ENCODE measurements at places on chromosomes 12 and 14.

GRCh38 chr12:58067610-58068387 is 126.4 kb downstream of the ATP23 start:
- DNase-seq, result no peak

DNA sequence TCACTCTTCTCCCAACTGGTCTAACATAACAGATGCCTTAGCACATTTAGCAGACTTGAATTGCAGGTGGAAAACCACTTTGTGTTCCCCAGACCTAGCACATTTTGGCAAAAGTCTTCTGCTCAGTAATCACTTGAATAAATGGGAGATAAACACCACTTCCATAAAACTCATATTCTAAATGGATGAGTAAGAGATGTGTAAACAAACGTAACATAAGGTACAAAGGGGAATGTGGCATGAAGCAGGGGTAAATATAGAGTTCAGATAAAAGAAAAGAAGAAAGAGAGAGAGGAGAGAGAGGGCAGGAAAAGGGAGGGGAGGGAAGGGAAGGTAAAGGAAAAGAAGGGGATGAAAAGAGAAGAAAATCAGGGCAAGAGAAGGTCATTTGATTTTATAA is 17.0 kb upstream of the KERA start:
- DNase-seq, result no peak

DNA sequence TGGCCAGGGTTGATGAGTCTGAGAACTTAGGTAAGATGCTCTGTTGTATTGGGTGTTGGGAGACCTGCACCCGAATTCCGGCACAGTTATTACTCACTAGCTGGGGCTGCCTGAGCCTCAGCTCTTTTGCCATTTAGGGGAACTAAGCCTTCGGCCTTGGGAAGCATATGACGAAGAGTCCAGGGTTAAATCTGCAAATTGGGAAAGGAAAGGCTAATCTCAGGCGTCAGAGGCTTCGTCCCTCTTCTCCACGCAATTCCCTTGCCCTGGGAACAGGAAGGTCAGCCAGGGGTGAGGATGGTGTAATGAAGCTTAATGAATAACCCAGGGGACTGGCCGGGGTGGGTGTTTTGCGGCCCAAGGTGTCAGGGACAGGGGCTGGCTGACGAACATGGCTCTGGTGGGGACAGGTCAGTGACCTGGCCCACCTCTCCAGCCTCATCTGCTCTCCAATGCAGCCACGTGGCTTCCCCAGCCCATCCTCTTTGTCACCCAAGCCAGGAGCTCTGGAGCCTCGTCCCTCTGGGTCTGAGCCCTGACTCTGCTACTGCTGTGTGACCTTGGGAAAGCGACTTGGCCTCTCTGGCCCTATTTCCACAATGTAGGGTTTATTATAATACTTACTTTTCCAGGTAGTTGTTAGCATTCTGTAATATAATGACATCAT is 3.8 kb upstream of the SDSL start:
- no peak for DNase-seq

GRCh38 chr12:94320109-94320508 is 139.6 kb downstream of the CEP83 start:
- no peak for DNase-seq
